ENCODE measurements at places on chromosomes 3 and 15.

DNA sequence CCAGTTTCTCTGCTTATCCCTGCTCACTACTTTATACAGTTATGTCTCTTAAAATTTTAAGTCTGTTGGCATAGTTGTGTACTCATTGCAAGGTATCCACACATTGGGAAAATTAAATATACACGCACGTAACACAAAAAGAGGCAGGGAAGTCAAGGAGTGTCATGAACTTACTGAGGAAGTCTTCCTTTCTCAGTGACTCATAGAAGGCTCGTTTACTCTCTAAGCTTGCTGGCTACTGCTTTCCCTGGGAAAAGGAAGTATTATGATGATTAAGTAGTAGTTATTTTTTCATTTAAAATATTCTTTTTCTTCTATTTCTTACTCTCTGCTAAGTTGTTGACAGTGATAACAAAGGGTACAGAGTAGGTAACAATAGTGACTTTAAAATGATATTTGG is 287.3 kb downstream of the UBE2E2 start:
- H3K27ac ChIP-seq = no peak overlapping the region
- no peaks in the 10 kb centered on the region for H3K27me3 ChIP-seq
- H3K4me3 ChIP-seq = no peak overlapping the region
- H3K36me3 ChIP-seq = no peaks in the 10 kb centered on the region

DNA sequence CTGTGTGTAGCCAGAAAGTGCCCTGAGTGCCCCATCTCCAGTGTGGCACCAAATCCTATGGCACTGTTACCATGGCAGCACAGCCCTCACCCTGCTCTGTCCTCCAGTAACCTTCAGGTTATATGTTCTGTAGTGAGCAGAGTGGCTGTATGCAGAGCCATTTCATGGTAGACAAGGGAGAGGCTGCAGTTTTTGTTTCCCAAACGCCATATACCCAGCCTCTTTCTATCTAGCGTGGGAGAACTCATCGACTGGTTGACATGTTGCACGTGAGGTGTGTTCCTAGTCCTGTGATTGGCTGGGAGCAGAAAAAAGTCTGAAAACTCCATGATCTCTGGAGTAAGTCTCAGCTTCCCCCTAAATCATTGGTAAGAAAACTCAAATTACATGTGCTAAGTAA is 2.0 kb downstream of the SIDT1 start:
- H3K4me1 ChIP-seq = peaks cover 55% of the 10 kb centered on the region
- H3K27me3 ChIP-seq = no peaks in the 10 kb centered on the region
- peak; percentile 48 for DNase-seq
- peak overlapping the region; percentile 99 for H3K27ac ChIP-seq
- H3K36me3 ChIP-seq = peaks cover 41% of the 10 kb centered on the region

GRCh38 chr15:80160570-80161156 is 7.9 kb downstream of the FAH start:
- peak; percentile 58 for DNase-seq
- H3K4me3 ChIP-seq = no peak overlapping the region
- peaks cover 57% of the 10 kb centered on the region for H3K36me3 ChIP-seq
- peak overlapping the region; percentile 82 for H3K27ac ChIP-seq

- peaks cover 5% of the 10 kb centered on the region for H3K4me1 ChIP-seq
- H3K36me3 ChIP-seq = no peaks in the 10 kb centered on the region
- H3K4me3 ChIP-seq = no peak overlapping the region
- H3K27ac ChIP-seq = no peak overlapping the region
- no peaks in the 10 kb centered on the region for H3K27me3 ChIP-seq
- no peak for DNase-seq
Measured at GRCh38 chr3:169894110-169894509, 17.3 kb upstream of the SAMD7 start.

DNA sequence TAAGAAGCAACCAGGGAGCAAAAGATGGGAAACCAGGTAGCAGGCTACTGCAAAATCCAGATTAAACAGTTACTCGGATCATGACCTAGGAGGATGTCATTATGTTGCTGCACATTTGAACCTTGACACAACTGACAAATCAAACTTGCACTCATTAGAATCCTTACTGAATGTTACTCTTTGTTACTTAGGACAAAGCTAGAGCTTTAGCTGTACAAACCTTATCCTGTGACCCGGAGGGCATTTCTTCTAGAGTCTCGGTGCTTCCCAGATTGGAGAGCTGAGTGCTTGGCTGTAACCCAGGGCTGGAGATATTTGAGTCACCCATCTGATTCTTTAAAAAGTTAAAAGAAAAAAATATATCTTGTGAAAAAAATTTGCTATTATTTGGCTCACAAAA is 43.4 kb downstream of the DCP1A start:
- no peak for DNase-seq
- no peaks in the 10 kb centered on the region for H3K27me3 ChIP-seq
- H3K27ac ChIP-seq = no peak overlapping the region
- peaks cover 23% of the 10 kb centered on the region for H3K36me3 ChIP-seq

- H3K27me3 ChIP-seq = no peaks in the 10 kb centered on the region
- no peak overlapping the region for H3K27ac ChIP-seq
- no peak for DNase-seq
Measured at GRCh38 chr3:120100711-120101110, 6.5 kb upstream of the GSK3B start.

DNA sequence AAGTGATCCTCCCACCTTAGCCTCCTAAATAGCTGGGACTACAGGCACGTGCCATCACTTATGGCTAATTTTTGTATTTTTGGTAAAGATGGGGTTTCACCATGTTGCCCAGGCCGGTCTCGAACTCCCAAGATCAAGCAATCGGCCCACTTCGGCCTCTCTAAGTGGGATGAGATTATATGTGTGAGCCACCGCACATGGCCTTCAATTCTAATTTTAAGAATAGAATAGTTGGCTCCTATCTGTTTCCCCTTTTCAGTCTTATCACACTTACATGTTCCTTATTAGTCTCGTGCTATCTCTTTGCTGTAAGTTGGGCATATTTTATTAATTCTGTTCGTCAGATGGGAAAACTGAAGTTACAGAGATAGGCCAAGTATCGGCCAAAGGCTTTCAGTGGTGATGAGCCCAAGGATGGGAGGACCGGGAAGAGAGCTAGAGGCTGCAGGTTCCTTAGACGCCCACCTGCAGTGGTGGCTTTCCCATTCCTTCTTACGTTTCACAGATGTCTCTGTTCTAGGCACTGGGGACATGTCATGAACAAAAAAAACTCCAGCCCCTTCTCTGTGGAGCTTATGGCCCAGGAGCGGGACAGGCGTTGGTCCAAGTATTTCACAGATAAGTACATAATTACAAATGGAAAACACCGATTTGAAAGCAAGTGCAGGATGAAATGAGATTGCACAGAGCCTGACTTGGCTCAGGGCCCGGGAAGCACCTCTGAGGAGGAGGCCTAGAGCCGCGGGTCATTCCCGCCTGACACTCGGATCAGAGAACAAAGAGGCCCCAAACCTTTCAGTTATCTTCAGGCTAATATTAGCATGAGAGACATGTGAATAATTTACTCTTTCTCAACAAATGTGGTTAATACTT is 91.1 kb upstream of the KLF13 start:
- no peak overlapping the region for H3K4me3 ChIP-seq
- H3K36me3 ChIP-seq = no peaks in the 10 kb centered on the region
- H3K27ac ChIP-seq = no peak overlapping the region
- H3K27me3 ChIP-seq = peaks cover 2% of the 10 kb centered on the region
- DNase-seq = no peak

- no peak overlapping the region for H3K27ac ChIP-seq
- no peaks in the 10 kb centered on the region for H3K36me3 ChIP-seq
- no peaks in the 10 kb centered on the region for H3K4me1 ChIP-seq
- DNase-seq = no peak
Measured at GRCh38 chr15:66033143-66033542, 163.9 kb downstream of the RAB11A start.

- no peaks in the 10 kb centered on the region for H3K4me1 ChIP-seq
- H3K27me3 ChIP-seq = peaks cover 14% of the 10 kb centered on the region
- no peak overlapping the region for H3K4me3 ChIP-seq
- no peak for DNase-seq
- no peak overlapping the region for H3K27ac ChIP-seq
Measured at GRCh38 chr3:133256787-133257483, 142.9 kb upstream of the BFSP2 start.

DNA sequence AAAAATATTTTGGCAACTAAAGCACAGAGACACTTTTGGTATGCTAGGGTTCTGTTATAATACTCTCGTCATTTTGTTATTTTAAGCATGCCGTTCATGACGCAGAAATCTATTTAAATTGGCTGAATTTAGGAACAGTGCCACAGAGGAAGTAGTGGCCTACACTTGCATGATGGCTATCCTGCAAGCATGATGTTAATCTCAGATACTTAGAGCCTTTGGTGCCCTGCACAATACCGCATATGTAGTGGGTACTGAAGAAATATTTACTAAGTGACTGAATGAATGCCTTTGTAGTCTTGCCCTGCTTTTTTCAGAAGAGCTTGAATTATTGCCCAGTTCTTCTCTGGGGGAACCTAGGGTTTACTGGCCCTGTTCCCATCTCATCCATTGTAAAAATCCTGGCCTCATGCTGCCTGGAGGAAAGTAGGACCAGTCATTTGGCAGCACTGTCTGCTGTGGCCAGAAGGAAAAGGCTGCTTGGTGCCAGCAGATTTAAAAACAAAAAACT is 79.0 kb downstream of the SERPINI1 start:
- no peak for DNase-seq
- H3K4me3 ChIP-seq = no peak overlapping the region
- no peaks in the 10 kb centered on the region for H3K36me3 ChIP-seq
- H3K27ac ChIP-seq = no peak overlapping the region
- H3K4me1 ChIP-seq = no peaks in the 10 kb centered on the region
- H3K27me3 ChIP-seq = no peaks in the 10 kb centered on the region

DNA sequence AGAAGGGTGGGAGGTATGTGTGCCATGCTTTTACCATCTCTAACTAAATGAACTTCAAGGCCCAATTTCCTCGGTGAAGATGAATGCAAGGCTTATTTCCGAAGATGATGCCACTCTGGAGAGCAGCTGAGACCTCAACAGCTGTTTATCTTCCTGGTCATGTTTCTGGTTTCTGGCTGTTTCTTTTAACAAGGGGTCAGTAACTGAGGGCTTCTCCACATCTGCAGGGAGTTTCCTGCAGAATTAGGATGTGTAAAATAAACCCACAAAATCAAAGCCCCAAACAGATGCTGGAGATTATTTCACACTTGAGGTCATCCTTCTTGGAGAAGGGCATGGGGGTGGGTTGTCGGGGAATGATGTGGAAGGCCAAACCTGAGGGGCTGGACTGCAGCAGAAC is 220.3 kb downstream of the THSD4 start:
- peaks cover 6% of the 10 kb centered on the region for H3K27me3 ChIP-seq
- H3K36me3 ChIP-seq = no peaks in the 10 kb centered on the region
- H3K4me3 ChIP-seq = no peak overlapping the region
- no peak overlapping the region for H3K27ac ChIP-seq
- DNase-seq = no peak

DNA sequence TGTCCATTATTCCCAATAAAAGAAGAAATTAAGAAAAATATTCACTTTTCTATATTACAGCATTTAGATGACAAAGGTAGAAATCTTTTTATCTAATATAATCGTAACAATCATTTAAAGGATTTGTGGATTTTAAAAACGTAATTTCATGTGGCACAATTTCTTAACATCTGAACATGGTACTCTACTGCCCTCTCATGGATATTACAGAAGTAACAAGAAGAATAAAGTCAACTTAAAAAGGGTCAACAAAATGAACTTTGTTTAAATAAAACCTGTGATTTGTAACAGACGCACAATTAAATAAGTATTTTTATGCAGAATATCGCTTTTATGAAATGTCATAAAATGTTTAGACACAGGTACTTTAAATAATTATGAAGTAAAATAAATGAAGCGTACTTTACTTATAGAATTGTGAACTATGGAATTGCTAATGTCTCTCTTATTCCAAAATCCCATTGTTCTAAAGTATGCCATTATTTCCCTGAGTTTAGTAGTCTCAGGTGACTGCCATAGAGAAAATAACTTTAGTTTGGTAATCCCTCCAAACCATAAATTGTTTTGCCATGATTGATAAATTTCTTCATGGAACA is 366.8 kb upstream of the ZNF385D start:
- no peaks in the 10 kb centered on the region for H3K36me3 ChIP-seq
- no peak overlapping the region for H3K27ac ChIP-seq
- no peak overlapping the region for H3K4me3 ChIP-seq
- no peaks in the 10 kb centered on the region for H3K27me3 ChIP-seq

DNA sequence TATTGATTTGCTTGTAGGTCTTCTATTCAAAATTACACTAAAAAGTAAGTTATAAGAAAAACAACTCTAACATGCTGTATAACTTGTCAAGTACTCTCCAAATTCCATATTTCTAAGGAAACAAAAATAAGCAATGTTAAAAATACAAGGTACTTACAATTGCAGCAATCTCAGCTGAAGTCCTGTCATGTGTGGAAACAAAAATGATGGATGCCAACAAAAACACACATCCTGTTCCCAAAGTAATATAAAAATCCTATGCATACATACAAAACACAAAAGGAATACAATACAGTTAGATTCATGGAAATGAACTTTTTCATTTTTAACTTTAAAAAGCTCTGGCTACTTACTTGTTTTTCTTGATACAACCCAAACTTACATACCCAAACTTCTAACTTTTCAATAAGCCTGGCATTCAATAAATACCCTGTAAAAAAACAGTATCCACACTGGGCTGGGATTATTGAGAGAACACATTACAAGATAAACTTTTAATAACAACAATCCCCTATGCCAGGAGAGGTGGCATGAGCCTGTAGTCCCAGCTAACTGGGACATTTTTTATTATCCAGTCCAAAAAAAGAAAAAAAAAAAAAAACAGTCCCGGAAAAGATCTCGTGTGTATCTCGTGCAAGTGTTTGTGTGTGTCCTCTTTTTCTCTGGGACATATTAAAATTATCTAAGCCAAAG is 14.7 kb downstream of the CMTM6 start:
- H3K4me1 ChIP-seq = peaks cover 11% of the 10 kb centered on the region
- DNase-seq = no peak
- peaks cover 35% of the 10 kb centered on the region for H3K36me3 ChIP-seq
- H3K27me3 ChIP-seq = no peaks in the 10 kb centered on the region

GRCh38 chr3:41190509-41191284 is 8.6 kb upstream of the CTNNB1 start:
- no peak overlapping the region for H3K4me3 ChIP-seq
- peaks cover 34% of the 10 kb centered on the region for H3K27me3 ChIP-seq
- no peak overlapping the region for H3K27ac ChIP-seq
- DNase-seq = no peak
- H3K4me1 ChIP-seq = peaks cover 18% of the 10 kb centered on the region

- H3K27me3 ChIP-seq = no peaks in the 10 kb centered on the region
- no peaks in the 10 kb centered on the region for H3K36me3 ChIP-seq
- no peak for DNase-seq
Measured at GRCh38 chr3:30368978-30369377, 237.4 kb upstream of the TGFBR2 start.

GRCh38 chr3:71718072-71718471 is 7.1 kb downstream of the EIF4E3 start:
- DNase-seq = peak; percentile 35
- peak overlapping the region; percentile 7 for H3K4me3 ChIP-seq
- H3K4me1 ChIP-seq = peaks cover 80% of the 10 kb centered on the region
- peaks cover 59% of the 10 kb centered on the region for H3K36me3 ChIP-seq
- no peak overlapping the region for H3K27ac ChIP-seq

All from activated CD4-positive, alpha-beta T cell treated with anti-CD3 and anti-CD28 coated beads, Interleukin-2, amount 10 ng/mL, durations not matched to agents 7 days and 5 days (primary cell).